ENCODE measurements at places on chromosomes 3 and 15.

GRCh38 chr3:16821053-16821452, 63.7 kb upstream of the PLCL2 start:
- DNase-seq = no peak

- DNase-seq = no peak
Observed at GRCh38 chr3:133058243-133058642, 20.1 kb downstream of the TMEM108 start.

- DNase-seq = no peak
Observed at GRCh38 chr3:69149586-69149985, 27.2 kb upstream of the LMOD3 start.

DNA sequence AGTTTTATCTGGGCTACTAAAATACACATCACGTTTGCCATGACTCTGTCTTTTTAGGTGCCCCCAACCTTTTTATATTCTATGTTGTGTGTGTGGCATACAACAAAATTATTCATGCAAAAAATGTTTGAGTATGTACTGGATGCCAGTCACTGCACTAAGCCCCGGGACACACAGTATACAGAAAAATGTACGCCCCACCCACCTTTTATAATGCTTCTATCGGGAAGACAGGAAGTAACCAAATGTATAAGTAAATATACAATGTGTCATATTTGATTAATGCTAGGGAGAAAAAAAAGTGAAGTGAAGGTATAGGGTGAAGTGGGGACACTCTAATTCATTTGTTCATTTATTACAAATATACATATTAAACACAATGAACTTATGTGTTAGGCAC, 503.4 kb upstream of the MDFIC2 start:
- DNase-seq = no peak

DNA sequence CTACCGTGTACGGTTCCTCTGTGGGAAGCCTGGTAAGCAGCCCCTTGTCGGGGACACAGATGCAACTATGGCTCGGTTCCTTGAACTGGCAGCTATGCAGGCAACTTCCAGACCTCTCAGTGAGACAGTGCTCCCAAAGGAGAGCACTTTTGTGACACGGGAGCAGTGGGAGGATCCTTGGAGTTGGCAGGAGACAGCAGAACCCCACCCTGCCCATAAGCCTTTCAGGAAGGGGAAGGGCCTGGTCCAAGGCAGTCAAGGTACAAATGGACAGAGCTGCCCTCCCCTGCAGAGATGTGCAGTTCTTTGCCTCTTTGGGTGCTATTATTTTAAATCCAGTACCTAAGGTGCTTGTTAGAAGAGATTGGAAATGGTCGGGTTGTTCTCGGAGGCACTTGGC, 94.5 kb downstream of the MESD start:
- no peak for DNase-seq

DNA sequence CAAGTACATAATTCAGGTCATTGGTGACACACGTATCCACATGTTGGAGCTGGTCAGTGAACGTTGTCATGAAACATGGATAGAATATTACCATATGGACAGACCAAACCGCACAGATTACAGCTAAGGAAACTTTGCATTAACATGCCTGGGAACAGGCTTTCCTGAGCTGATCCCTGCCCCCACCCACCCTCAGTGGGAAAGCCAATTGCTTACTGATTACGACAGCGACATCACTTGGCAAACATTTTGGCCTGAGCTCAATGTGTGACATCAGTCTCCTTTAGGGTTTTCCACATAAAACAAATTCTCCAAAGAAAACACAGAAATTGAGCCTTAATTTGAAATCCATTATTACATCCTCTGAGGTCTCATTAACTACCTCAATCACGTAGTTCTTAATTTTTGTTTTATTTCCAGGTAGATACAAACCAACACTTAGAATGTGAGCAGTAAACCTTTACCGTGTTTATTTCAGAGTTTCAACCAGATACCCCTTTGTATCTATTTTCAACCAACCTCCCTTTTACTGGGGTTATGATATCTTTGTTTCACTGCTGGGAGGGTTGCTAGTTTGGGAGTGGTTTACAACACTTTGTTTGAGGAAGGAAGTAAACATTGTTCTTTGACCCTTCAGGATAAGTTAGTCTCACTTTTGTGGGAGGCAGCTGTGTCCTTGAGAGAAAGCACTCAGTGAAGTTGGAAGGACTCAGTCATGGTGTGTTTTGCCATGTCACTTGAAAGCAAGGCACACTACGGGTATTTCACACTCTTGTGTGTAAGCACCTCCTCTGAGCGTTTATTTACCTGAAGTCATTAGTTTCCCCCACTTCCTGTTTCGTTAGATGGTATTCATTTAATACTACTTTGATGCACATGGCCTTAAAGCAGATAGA, 103.1 kb downstream of the CMSS1 start:
- DNase-seq = no peak

- no peak for DNase-seq
Observed at GRCh38 chr3:154690413-154690812, 260.4 kb upstream of the GPR149 start.

DNA sequence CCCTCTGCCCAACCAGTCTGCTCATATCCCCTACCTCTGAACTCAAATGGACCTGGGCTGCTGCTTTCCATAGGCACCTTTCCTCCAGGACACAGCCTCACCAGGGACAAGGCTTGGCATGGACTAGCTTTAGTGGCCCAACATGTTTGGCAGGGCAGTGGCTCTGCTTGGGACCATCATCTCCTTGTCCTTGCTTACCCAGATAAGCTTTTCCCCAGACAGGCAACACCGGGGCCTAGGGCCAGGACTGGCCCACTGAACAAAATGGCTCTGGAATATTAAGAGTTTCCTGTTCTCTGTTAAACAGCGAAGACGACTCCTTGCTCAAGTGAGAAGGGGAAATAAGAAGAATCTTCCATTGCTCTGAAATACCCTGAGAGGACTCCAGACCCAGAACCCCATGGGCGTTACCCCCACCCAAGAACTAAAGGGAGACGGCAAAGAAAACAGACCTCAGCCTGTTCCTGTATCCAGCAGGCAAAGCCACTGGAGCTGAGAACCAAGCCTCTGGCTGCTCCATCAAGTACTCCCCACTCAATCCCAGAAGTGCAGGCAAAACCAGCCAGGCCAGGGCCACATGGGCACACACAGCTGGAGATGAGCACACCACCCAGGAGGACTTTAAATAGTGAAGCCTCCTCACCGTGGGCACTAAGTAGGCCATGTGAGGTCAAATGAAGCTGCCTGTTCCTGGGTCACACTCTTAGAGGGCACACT, 45.5 kb downstream of the CTNNB1 start:
- no peak for DNase-seq

GRCh38 chr15:44038755-44039191, 156.3 kb downstream of the FRMD5 start:
- DNase-seq = no peak

DNA sequence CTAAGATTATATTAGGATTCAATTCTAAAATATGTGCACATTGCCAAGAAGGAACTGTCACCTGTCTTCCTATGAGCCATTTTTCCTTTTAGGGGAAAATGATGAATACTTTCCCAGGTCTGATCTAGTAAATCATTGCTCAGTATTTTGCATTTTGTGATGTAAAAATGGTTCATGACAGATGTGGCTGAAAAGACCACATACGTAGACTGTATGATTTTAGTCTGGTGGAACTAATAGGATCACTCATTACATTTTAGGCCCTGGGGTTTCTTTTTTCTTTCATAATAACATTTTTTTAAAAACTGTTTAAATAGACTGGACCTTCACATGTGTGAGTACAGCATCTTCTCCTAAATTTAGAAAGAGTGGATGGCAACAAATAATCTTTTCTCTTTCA, 201.7 kb upstream of the MLF1 start:
- DNase-seq = no peak

DNA sequence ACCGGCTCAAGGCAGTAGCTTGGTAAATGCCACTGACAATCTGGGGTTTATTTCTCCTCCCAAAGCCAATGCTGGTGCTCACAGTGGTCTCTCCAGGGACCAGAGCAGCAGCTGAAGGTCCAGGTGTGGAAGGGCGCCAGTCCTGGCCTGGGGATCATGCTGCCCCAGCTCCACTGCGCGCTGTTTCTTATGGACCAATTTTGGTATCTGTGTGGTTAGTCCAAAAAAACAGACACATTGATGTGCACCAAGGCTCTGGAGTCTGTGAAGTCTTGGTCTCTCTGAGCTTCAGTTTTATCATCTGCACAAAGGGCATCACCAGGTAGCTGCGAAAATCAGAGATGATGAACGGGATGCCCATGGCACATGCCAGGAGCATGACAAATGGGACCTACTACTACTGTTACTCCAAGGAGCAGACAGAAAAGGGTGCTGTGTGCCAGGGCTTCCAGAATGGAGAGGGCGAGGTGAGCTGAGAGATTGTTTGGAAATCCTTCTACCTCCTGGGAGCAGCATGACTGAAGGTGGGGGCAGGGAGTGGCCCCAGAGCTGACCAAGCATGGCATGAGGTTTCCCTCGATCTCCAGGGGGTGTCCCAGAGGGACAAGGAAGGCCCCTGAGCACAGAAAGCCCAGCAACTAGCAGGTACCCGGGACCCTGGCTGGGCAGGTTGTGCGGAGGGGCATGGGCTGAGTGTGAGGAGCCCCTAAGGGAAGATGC, 134.3 kb upstream of the PRR20G start:
- no peak for DNase-seq

DNA sequence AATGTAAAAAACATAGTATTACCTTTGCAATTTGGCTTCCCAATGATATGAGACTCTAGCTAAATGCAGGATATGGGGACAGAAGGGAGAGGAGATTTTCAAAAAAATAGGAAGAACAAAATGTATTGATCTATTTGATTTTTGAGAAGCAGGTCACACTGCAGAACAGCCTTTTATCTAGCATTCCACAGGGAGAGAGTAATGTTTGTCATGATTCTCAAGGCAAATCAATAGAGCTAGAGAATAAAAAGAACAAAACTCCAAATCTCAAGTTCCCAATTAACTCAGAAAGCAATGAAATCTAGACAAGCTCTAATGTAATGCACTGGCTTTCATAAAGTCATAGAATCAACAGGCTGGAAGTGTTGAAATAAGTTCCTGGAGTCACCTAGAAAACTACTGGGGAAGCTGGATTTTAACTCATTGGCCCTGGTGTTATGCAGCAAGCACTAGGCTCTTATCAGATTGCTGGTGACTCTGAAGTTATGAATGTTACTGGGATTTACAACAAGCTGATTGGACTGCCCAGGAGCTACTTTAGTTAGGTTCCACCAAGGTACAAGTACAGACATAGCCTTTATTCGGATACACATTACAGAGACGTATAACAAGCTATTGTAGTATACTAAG, 442.8 kb downstream of the FGF12 start:
- DNase-seq = no peak

DNA sequence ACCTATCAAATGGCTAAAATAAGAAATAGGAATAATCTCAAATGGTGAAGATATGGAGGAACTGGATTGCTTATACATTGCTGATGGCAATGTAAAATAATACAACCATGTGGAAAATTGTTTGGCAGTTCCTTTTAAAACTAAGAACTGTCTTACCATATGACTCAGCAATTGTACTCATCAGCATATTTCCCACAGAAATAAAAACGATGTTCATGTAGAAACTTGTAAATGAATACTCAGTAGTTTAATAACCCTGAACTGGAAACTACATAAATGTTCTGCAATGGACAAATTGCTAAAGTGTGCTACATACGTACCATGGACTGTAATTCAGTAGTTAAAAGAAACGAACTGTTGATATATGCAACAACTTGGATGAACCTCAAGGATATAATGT, 253.9 kb upstream of the RBMS3 start:
- DNase-seq = no peak

DNA sequence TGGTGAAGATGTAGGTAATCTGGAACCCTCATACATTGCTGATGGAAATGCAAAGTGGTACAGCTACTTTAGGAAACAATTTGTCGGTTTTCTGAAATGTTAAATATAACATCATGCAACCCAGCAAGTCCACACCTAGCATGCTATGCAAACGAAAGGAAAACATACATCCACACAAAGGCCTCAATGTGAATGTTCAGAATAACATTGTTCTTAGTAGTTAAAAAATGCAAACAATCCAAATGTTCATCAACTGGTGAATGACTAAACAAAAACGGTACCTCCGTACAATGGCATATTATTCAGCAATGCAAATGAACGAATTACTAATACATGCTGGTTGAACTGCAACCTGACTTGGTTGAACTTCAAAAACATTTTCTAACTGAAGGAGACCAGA, 423.3 kb upstream of the THRB start:
- no peak for DNase-seq
